Hepatic stellate cell (primary cell): ENCODE measurements at places on chromosomes 13 and 19.
A peak's percentile ranks its signal among the peaks of the same experiment; 100 is the strongest.

GRCh38 chr13:50403311-50403710 lies 388.1 kb downstream of the KCNRG start:
- DNase-seq = no peak

- no peak for DNase-seq
Observed at GRCh38 chr13:77388944-77389624, 62.2 kb upstream of the MYCBP2 start.

- DNase-seq = no peak
Observed at GRCh38 chr13:103517066-103517767, 451.0 kb upstream of the SLC10A2 start.

- no peak for DNase-seq
Observed at GRCh38 chr19:6590827-6591319, at the start of gene CD70. TSS of gene CD70 (minus strand) at chr19:6591150. CDS start at chr19:6591002, 148 bp downstream.

- no peak for DNase-seq
Observed at GRCh38 chr13:94569615-94570014, 26.3 kb downstream of the TGDS start.

DNA sequence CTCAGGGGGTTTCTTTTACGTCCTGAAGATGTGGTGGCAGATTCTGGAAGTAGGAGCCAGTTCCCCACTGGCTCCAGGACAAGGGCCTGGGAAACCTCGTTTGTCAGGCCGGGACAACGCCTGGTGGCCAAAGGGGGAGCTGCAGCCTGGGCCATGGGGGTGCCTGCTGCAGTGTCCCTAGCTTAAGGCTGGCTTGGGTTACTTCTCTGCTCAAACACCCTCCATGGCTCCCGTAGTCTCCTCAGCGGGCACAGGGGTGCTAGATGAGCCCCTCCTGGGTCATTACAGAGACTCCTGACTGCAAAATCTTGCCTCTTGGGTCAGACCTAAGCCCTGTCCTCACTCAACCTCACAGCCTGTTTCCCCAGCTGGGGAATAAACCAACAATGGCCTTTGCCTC lies 14.7 kb downstream of the CILP2 start:
- DNase-seq = peak; percentile 97

DNA sequence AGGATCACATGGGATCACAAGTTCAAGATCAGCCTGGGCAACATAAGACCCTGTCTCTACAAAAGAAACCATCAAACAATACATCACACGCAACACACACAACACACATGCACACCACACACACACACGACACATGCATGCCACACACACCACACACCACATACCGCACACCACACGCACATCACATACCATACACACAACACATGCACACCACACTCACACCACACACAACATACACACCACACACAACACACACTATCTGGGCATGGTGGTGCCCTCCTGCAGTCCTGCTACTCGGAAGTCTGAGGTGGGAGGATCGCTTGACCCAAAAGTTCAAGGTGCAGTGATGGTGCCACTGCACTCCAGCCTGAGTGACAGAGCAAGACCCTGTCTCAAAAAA lies 198.3 kb downstream of the USP12 start:
- DNase-seq = no peak

DNA sequence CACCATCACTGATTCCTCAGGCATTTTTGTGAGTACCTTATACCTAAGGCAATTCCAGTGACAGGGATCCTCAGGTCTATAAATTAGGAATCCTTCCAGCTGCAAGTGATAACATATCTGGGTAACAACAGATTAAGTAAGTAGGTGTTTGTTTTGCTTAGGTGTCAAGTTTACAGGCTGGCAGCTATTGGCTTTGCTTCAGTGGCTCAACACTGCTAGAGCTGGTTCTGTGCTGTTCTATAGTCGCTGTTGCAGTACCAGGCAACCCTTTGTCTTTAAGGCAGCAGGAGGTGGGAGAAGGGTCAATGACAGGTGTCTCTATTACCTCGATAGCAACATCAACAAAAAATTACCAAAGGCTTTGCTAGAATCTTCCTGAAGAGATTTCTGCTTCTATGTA lies 27.0 kb downstream of the SLC10A2 start:
- no peak for DNase-seq

DNA sequence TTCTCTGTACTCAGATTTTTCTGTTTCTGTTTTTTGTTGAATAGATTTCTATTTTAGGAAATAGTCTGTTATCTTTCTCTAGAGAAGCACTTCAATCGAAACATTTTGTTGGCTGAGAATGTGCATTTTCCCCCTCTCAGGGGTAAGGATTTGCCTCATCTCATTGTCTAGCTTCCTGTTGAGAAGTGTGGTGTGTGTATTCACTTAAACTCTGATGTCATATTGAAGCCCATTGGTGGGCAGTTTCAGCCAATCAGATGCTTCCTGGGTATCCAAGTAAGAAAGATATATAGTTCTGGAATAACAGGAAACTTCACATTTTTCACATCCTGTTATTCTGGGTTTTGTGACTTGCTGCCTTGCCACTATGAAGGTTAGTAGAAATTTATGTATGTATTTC lies 87.6 kb downstream of the ARHGEF7 start:
- peak; percentile 92 for DNase-seq

DNA sequence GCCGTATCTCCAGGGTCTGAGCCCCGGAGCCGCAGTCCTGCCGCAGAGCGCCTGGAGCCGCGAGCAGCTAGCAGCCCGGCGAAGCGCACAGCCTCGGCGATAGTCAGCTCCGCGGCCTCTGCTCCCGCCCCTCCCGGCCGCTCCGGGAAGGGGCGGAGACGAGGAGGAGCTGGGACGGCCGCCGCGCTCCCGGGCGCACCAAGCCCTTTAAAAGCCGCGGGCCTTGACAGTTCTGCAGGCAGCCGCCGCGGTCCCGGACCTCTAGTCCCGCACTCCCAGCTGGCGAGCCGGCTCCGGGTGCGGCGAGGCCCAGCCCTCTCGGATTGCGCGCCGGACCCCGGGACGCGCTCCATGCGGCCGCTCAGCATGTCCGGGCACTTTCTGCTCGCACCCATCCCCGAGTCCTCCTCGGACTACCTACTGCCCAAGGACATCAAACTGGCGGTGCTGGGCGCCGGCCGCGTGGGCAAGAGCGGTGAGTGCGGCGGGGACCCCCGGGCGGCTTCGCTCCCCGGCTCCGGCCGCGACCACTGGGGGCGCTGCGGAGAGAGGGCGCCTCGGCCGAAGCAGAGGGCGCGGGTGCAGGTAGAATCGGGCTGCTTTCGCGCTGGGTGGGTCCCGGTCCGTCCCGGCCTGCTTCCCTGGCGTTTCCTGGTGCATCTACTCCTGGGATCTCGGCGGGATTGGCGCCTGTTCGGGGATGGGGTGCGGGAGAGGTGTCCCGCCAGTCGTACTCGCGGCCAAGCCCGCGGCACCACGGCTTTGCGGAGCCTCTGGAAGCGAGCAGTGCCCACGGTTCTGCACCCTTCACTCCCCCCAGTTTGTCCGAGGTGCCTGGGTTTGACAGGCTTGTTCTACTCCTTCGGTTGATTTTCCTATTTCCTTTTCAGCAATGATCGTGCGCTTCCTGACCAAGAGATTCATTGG lies at the start of gene RASL11A:
TSS of gene RASL11A (plus strand) at position 237 of the 927 bp plus-strand sequence. CDS start at position 352, 115 bp downstream.
- peak; percentile 86 for DNase-seq

- DNase-seq = no peak
Observed at GRCh38 chr13:25525884-25526283, 154.1 kb downstream of the ATP8A2 start.

GRCh38 chr13:100096526-100096925 lies 7.6 kb downstream of the PCCA start:
- DNase-seq = no peak

DNA sequence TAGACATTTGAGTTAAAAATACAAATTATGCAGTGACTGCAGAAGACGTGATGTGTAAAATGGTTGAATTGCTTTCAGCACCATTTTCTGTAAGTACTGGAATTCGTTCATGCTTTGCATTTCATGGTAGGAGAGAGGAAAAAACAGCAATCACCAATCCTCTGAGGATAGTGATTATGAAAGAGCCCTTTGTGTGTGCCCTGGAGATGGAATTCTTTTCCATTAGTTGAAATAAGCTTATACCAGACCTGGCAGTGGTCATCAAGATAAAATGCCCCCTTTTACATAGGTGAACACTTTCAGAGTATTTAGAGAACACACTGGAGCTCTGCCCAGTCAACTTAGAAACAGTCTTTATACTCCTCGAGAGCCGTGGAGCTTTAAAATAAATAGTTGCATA lies 1.7 kb downstream of the CNMD start:
- no peak for DNase-seq

DNA sequence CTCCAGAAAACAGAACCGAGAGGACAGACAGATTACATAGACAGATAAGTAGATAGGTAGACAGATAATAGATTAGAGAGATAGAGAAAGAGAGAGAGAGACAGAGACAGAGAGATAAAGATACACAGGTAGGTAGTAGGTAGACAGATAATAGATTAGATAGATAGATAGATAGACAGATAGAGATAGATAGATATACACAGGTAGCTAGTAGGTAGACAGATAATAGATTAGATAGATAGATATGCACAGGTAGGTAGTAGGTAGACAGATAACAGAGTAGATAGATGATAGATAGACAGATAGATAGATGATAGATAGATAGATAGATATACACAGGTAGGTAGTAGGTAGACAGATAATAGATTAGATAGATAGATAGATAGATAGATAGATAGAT lies 10.1 kb downstream of the FFAR2 start:
- DNase-seq = no peak

- no peak for DNase-seq
Observed at GRCh38 chr13:105474983-105475610, 1060.4 kb downstream of the EFNB2 start.

- no peak for DNase-seq
Observed at GRCh38 chr13:53135301-53135700, 106.7 kb downstream of the OLFM4 start.

- DNase-seq = no peak
Observed at GRCh38 chr19:42202290-42202880, 15.1 kb downstream of the DEDD2 start.

DNA sequence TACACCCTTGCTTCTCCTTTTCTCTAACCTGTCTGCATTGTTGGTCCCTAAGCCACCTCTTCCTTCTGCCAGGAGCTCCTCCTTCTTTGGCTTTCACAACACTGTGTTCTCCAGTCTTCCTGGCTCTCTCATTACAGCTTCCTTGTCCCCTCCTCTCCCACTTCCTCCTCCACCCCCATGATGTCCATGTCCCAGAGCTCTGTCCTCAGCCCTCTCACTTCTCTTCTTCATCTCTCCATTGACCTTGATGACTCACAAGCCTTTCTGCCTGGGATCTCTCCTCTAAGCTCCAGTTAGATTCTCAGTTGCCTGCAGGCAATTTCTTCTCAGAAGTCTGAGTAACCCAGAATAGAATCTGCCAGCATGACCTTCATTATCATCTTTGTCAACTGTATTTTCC lies 100.3 kb upstream of the WASF3 start:
- no peak for DNase-seq

- DNase-seq = no peak
Observed at GRCh38 chr19:35013820-35014754, 14.0 kb downstream of the GRAMD1A start.

DNA sequence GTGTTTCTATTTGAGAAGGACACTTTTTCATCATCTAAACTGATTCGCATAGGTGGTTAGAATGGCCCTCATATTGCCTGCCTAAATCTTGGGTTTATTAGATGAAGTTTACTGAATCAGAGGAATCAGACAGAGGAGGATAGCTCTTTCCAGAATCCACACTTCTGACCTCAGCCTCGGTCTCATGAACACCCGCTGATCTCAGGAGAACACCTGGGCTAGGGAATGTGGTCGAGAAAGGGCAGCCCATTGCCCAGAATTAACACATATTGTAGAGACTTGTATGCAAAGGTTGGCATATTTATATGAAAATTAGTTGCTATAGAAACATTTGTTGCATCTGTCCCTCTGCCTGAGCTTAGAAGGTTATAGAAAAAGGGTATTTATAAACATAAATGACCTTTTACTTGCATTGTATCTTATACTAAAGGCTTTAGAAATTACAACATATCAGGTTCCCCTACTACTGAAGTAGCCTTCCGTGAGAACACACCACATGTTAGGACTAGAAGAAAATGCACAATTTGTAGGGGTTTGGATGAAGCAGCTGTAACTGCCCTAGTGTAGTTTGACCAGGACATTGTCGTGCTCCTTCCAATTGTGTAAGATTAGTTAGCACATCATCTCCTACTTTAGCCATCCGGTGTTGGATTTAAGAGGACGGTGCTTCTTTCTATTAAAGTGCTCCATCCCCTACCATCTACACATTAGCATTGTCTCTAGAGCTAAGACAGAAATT lies 103.8 kb downstream of the TNFRSF19 start:
- no peak for DNase-seq

- no peak for DNase-seq
Observed at GRCh38 chr19:35267353-35267817, 1.4 kb upstream of the USF2 start.

- DNase-seq = peak; percentile 17
Observed at GRCh38 chr13:37403776-37404527, 194.6 kb downstream of the POSTN start.

- no peak for DNase-seq
Observed at GRCh38 chr19:10332158-10332964, 968 bp downstream of the RAVER1 start.
